ENCODE measurements at places on chromosomes 1 and 21.
A peak's percentile ranks its signal among the peaks of the same experiment; 100 is the strongest.

GRCh38 chr1:23533246-23534023 lies 2.4 kb upstream of the E2F2 start:
- DNase-seq, result no peak

DNA sequence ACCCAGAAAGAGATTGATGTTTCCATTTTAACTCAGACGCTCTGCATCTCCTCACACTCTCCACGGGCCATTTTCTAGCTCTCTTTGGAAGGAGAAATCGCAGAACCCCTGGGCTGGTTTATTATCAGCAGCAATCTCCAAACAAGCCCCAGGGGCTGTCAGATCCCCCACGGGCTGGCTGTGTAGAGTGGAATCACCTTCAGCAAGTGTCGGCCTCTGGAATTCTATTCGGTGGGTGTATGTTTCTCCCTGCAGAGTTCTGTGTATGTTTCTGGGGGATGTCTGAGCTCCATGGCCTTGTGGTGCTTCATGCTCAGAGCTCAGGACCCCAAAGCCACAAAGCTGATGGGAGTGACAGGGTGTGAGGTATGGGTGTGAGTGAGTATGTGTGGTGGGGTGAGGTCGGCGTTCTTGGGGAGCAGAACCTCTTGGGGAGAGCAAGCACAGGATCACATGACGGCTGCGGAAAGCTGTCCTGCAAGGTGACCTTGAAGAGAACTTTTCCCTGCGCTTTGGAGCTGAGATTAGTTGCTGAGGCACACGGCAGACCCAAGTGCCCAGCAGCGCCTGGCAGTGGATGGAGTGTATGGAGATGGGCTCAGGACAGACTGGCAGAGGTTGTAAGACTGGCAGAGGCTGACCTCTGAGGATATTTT lies 489 bp downstream of the ACOT11 start:
- no peak for DNase-seq

- no peak for DNase-seq
These were observed 123.6 kb downstream of the ELAVL4 start for GRCh38 chr1:50232336-50232735.

DNA sequence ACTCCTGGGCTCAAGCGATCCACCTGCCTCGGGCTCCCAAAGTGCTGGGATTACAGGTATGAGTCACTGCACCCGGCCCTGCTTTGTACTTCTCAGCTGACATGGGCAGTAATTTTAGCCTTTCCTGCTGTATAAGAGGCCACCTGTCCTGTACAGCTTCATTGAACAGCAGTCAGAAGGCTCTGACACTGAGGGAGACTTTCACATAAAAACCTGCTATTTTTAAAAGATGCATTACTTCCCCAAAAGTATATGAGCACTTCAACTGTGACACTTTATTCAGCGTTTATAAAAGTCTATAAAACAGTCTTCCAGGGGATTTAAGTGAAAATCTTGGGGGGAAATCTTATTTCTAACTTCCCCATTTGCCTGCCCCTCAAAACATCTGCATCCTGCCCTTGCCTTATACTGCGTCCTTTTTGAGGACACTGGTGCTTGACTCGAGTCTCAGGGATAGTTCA lies 17.6 kb downstream of the RNU5D-1 start:
- no peak for DNase-seq

GRCh38 chr1:223819730-223820514 lies 25.8 kb downstream of the TP53BP2 start:
- no peak for DNase-seq

DNA sequence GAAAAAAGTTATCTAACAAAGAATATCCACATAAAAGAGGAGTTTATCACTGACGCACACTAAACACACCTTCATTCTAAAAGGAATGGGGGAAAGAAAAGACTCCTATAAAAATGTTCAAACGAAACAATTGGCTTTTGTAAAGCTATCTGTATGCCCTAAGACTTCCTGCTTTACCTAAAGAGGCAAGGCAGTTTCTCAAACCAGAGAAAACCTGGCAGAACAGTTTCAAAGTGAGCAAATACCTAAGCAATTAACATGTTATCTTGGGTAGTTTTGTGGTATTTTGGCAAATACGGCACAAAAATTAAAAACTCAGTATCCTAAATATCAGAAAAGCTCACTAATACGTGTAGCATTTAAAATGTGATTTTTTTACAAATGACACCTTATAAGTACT lies 1.9 kb downstream of the PUM1 start:
- DNase-seq, result no peak

GRCh38 chr1:40067023-40067422 lies 26.5 kb downstream of the CAP1 start:
- DNase-seq, result no peak

DNA sequence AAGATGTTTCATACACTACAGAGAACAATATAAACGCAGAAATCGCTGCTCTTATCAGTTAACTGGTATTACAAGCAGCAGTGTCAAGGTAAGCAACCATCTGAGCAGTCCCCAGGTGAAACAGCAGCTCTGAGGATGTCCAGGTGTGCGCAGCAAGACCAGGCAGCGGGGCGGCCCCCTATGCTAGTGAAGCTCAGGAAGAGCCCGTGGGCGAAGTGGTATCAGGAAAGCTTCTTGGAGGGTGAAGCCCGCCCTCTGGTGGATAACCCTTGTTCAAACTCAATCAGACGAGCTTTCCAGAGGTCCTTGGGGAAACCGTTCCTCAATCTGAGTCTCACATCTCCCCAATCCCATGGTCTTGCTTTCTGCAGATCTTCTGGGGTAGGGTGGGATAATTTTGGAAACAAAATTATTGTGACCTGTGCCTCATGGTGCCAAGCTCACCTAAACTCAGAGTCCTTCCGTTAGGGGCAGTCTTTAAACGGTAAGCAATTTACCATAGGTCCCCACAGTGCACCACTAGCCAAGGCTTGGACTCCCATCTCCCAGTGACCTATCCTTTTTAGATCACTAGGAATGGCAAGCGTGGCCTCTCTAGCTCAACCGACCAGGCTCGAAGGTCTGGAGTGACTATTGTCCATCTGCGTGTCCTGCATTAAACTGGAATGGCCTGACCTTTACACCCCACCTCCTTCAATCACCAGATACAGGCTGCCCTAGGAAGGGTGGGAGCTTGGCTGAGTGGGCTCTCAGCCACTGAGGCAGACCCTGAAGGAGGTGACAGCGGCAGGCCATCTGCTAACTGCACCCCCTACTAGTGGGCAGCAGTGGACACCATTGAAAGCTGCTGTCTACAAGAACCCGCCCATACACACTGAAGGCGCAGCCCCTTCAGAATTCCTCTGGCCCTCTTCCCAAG lies 13.6 kb upstream of the FAM110D start:
- DNase-seq, result peak; percentile 75

- no peak for DNase-seq
These were observed 2.0 kb downstream of the PCP4 start for GRCh38 chr21:39869141-39869818.

- no peak for DNase-seq
These were observed 7.5 kb upstream of the LAMC2 start for GRCh38 chr1:183178545-183178944.

- peak; percentile 50 for DNase-seq
These were observed 67.8 kb downstream of the LRIG2 start for GRCh38 chr1:113140588-113141446.

DNA sequence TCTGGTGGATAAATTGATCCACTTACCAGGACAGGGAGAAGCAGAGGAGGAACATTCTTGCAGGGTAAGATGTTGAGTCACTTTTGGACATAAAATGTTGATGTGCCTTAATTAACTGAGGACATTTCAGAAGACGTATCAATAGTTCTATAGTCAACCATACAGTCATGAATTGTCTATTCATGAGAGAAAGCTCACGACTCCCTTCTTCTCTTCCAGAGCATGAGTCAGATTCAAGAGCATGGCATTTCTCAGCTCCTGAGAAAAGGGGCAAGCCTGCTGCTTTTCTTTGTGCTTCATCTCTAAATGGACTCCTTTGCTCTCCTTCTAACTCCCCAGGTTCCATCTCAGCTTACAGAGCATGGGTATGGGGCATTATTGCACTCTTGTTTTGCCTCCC lies 55.7 kb downstream of the ADGRL4 start:
- no peak for DNase-seq

GRCh38 chr1:186715887-186716809 lies 35.9 kb upstream of the PTGS2 start:
- DNase-seq, result no peak

DNA sequence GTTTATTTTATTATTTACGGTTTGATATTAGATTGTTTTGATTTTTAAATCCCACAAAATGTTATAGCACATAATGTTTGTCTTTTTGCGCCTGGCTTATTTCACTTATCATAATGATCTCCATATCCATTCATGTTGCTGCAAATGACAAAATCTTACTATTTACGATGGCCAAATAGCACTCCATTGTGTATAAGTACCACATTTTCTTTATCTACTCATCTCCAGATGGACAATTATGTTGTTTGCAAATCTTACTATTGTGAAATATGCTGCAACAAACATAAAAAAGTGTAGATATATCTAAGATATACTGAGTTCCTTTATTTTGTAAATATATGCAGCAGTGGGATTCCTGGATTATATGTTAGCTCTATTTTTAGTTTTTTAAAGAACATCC lies 1568.3 kb downstream of the AMY1C start:
- DNase-seq, result no peak

GRCh38 chr1:197320991-197321531 lies 53.0 kb downstream of the CRB1 start:
- no peak for DNase-seq

DNA sequence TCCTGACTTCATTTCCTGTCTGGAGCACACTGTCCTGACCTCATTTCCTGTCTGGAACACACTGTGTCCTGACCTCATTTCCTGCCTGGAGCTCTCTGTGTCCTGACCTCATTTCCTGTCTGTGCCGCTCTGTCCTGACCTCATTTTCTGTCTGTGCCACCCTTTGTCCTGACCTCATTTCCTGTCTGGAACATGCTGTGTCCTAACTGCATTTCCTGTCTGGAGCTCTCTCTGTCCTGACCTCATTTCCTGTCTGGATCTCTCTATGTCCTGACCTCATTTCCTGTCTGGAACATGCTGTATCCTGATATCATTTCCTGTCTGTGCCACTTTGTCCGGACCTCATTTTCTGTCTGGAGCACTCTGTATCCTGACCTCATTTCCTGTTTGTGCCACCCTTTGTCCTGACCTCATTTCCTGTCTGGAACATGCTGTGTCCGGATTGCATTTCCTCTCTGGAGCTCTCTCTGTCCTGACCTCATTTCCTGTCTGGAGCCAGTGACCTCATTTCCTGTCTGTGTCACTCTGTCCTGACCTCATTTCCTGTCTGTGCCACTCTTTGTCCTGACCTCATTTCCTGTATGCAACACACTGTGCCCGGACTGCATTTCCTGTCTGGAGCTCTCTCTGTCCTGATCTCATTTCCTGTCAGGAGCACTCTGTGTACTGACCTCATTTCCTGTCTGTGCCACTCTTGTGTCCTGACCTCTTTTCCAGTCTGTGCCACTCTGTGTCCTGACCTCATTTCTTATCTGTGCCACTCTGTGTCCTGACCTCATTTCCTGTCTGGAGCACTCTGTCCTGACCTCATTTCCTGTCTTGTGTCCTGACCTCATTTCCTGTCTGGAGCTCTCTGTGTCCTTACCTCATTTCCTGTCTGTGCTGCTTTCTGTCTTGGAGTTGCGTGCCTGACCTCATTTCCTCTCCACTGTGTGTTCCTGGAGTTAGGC lies 27.6 kb downstream of the SKI start:
- peak; percentile 56 for DNase-seq

DNA sequence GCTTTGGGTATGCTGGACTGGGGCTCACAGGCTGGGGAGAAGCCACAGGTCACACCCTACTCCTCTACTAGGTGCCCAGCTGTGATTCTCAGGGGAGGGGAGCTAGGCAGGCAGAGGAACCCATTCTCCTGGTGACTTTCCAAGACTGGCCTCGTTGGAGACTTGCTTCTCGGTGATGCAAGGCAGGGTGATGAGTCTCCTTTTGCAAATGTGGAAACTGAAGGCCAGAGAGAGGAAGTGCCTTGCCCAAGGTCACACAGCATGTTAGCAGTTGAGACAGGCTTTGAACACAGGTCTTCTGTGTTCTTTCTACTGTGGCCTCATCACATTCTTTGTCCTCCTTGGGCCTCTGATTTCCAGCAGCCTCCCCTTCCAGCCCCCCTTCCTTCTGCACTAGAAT lies 20.5 kb upstream of the C1QA start:
- DNase-seq, result no peak

DNA sequence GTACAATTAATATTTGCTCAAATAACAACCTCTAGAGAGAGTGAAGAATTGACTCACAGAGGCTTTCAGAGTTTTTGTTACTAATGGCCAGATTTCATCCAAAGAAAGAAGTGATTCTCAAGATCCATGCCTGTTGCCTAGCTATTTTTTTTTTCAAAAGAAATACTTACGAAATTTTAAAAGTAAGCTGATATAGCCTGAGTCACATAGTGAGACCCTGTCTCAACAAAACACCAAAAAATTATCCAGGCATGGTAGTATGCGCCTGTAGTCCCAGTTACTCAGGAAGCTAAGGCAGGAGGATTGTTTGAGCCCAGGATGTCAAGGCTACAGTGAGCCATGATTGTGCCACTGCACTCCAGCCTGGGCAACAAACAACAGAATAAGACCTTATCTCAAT lies 14.6 kb downstream of the PALMD start:
- no peak for DNase-seq

GRCh38 chr1:232403017-232403714 lies 226.8 kb downstream of the SIPA1L2 start:
- DNase-seq, result no peak
